ENCODE measurements at places on chromosomes 12 and 14.

- no peak for DNase-seq
These were observed 116.4 kb downstream of the NCOR2 start for GRCh38 chr12:124451016-124451415.

DNA sequence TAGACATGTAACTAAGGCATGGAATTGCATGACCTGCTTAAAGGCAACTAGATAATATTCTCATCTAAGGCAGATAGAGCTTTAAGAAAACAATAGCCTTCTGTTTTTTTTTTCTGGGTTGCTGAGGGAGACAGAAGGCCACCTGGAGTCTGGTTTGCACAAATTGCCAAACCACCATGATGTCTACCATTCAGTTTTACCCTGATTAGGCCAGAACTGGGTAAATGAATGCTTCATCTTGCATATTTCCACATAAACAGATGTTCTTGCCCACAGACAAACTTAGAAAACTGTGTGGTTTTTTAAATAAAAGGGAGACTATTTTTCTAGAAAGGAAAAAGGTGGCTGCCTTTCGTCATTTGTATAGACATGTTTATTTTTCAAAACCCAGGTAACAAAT, 278.7 kb upstream of the PRICKLE1 start:
- no peak for DNase-seq

DNA sequence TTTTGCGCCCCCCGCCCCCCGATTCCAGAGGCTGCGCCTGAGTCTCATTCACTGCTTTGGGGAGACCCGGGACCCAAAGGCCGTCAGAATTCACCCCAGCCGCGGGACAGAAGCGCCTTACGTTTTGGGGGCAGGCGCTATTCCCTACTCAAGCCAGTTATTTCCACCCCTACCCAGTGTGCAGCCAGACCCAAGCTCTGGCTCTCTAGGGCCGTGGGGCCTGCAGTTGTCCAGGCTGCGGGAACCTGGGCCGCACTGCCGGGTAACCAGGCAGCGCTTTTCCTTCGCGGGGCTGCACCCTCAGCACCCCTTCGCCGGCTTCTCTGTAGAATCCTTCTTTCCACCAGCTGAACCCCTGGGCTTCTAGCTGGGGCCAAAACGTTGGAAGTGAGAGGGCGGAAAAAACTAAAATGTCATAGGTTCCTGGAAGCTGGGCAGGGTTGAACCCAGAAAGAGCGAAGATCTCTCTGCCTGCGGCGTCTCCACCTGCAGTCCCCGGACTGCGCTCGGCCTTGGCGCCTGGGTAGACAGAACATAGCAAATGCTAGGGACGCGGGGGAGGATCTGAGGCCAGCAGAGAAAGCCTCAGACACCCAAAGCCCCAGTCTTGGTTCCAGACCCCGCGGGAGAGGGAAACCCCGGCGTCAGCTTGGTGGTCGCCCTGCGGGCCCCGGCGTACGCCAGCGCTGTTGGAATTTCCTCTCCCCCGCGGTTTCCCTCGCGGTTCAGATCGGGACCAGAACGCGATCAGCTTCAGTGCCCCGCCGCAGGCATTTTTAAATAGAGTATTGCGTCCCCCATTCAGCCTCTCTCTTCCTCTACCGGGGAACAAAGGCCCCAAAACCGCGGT, 18.3 kb downstream of the TBX3 start:
- no peak for DNase-seq

DNA sequence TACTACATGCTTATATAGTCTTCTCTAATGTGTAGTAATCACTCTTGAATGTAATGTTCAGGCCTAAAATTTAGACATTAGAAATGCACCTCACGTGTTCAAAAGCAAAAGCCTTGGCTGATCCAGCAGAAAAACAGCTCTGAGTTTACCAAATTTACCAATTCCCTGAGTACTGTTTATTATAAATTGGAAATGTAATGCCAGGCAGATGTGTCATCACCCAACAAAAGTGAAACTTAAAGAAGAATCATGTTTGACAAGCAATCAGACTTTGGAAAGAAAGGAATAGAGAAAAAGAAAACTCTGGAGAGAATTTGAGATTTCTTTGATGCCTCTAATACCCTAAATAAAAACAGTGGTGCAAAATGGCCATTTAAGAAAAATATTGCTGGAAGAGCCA, 26.5 kb upstream of the STRAP start:
- DNase-seq = no peak

Measured in A673 (cell line).